ENCODE measurements at places on chromosomes 11 and 22.

GRCh38 chr11:30458541-30458940, 127.6 kb downstream of the MPPED2 start:
- DNase-seq = no peak

- DNase-seq = no peak
Measured at GRCh38 chr11:61377461-61378160, 14.8 kb upstream of the TMEM216 start.

DNA sequence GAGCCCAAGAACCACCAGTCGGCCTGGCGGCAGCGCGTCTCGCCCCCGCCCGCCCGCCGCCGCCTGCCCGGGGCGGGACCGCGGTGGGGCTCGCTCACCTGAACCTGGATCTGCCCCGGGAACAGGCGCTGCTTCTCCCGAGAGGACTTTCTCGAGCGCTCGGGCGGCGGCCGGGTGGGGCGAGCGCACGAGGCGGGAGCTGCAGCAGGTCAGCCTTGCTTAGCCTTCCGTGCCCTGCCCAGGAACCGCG, 133 bp downstream of the MYH9 start:
- no peak for DNase-seq

DNA sequence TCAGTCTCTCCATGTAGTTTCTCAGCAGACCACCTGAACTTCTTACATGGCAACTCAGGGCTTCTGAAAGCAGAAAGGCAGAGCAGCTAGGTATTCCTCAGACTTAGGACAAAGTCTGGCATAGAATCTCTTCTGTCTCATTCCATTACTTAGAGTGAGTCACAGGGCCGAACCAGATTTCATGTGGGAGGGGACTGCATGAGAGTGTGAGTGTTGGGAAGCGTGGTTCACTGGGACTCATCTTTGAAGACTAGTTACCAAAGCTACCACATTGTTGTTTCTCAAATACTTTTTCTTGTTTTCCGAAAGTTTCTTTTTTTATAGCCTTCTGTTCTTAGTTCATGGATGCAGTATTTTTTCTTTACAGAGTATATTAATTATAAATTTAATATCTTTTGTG, 36.1 kb upstream of the SCN3B start:
- no peak for DNase-seq

GRCh38 chr11:46290598-46291309, 13.3 kb downstream of the CREB3L1 start:
- DNase-seq = no peak

GRCh38 chr22:49735901-49736421, 91.7 kb downstream of the BRD1 start:
- DNase-seq = no peak

DNA sequence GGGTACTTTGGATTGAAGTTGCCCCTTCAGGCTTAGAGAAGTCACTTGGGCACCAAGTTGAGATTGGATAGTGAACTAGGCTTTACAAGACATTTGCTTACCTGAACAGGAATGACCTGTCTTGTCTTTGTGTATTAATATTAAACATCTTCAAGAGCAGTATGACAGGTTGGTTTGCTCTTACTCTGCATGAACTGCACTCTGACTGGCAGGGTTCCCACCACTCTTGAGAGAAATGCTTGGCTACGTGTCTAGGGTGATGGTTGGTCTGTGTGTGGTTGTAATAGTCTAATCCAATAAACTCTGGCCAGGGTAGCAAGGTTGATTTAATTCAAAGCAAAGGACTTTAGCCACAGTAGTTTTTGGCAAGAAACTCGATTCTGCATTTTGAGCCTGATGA, 20.1 kb upstream of the SPTBN2 start:
- DNase-seq = no peak

DNA sequence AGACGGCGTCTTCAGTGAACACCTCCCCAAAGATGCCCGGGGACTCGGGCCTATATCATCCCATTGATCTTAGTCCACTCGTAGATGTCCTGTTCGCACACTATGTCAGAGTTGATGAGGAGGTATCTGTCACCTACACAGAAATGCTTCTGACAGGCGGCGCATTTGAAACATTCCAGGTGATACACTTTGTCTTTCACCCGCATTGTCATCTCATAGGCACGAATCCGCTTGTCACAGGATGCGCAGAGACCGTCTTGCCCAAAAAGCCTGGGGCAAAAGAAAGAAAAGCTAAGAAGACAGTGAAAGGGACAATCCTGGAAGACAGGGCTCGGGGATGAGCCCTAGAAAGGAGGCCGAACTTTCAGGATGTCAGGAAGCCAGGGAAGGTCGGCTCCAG, 32.6 kb downstream of the LMO2 start:
- DNase-seq = no peak

DNA sequence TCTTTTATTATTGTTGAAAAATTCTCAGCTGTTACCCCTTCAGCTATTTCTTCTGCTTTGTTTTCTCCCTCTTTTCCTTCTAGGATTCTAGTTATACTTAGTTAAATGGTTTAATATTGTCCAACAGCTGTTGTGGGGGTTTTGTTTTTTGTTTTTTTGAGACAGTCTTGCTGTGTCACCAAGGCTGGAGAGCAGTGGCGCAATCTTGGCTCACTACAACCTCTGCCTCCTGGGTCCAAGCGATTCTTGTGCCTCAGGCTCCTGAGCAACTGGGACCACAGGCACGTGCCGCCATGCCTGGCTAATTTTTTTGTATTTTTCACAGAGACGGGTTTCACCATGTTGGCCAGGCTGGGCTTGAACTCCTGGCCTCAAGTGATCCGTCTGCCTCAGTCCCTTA, 12.7 kb downstream of the SDHAF2 start:
- DNase-seq = no peak

DNA sequence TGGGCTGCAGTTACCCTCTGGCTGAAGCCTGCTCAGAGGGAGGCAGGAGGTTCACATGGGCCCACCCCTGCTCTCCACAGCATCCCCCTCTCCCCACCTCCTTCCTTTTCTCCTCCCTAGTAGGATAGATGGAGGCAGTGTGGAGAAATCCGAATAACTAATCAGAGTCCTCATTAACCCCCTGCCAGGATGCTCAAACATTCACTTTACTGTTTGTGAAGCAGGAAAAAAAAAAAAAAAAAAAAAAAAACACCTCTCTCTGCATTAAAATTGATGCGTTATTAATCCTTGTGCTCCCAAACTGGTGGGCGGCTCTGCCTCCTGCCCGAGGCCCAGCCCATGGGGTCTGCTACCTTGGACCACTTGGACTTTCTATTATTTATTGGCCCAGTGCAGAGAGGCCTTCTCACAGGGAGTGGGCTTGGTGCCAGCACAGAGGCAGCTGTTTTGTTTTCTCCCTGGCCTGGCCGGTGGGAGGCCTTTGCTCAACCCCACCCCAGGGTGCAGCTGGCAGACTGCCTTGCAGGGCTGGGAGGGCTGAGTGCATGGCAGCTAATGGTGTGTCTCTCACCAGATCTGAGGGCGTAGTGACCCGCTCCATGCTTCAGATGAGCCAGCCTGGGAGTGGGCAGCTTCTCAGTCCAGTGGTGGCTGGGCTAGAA, 150.7 kb downstream of the PKNOX2 start:
- no peak for DNase-seq

- no peak for DNase-seq
Measured at GRCh38 chr11:76214968-76215548, 8.8 kb upstream of the WNT11 start.

All from NCI-H1048 (cell line).